ENCODE measurements at places on chromosomes 6 and 20.
A peak's percentile ranks its signal among the peaks of the same experiment; 100 is the strongest.

DNA sequence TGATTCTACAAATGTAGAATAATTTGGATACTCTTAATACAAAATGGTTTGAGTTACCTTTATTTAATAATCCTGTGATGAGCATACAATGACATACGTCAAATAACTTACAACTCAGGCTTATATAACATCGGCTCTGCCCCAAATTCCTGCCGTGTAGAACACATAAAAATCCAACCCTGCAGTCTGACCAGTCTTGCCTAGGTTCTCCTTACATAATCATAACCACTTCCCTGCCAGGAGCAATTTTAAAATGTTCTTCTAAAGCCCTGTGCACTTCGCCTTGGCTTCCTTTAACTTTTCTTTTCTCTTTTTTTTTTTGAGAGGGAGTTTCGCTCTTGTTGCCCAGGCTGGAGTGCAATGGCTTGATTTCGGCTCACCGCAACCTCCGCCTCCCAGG, 16.2 kb upstream of the IER3 start:
- DNase-seq: no peak

- no peak for DNase-seq
Measured at GRCh38 chr6:25886066-25886465, 12.0 kb upstream of the SLC17A3 start.

DNA sequence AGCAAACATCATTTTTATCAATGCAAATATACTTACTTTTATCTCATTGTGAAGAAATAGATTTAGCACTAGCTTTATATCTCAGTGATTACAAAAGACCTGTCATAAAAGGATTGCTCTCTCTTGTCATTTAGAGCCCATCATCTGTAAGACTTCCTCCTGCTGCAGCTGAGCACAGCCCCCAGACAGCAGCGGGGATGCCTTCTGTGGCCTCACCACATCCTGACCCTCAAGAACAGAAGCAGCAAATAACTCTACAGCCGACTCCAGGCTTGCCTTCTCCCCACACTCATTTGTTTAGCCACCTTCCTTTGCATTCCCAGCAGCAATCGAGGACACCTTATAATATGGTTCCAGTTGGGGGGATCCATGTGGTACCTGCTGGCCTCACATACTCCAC, 127.0 kb upstream of the EDN1 start:
- DNase-seq: peak; percentile 33

DNA sequence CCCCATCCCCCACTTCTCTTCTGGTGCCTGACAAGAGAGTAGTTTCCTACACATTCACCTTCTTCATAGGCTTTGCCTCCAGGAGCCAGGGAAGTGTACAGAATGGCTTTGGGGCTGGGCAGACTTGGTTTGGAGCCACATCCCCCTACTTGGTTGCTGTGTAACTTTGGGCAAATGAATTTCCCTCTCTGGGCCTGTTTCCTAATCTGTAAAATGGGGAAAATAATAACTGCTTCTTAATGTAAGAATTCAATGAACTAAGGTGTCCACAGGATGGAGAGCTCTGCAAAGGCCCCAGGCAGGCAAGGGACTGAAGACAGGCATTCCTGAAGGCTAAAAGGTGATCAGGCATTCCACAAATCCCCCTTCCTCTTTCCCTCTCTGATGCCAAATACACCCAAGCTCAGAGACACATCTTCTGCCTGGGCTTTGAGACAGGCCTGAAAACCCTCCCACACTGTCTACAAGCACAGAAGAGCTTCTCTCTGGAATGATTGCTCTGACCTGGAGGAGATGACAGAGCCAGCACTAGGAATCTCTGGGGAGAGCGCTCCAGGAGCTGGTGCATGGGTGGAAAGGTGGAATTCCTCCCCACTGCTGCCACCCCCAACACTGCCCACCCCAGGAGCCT, 6.9 kb upstream of the C20orf203 start:
- no peak for DNase-seq

DNA sequence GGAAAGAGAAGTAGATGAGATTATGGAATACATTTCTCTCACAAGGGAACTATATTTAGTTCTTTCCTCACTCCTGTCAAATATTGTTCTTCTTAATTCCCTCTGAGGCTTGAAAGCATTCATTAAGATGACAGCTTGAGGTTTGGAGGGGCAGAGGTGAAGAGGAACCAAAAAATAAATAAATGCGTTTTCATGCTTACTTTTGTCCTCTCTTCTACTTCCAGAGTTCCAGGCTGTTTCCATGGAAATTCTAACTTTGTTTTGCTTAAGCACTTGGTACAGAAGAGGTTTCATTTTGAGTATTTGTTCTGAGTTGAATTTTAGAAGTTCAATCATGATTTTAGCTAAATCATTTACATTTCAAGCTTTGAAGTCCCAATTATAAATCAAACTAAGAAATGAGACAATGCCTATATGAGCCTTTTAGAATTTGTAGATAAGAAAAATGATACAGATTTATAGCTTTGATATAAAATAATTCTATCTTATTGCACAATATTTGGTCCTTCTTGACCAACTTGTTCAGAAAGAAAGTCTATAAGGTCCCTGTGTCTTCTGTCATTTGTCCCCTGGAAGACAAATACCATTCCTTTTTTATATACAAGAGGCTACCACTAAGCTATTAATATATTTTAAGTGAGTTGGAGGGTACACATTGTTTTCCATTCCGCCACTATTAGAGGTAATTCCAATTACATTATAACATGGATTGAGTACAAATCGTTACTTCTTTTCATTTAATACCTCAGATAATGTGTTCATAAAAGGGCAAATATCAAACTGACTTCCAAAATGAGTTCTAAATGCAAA, 16.3 kb downstream of the RBM24 start:
- DNase-seq: no peak

DNA sequence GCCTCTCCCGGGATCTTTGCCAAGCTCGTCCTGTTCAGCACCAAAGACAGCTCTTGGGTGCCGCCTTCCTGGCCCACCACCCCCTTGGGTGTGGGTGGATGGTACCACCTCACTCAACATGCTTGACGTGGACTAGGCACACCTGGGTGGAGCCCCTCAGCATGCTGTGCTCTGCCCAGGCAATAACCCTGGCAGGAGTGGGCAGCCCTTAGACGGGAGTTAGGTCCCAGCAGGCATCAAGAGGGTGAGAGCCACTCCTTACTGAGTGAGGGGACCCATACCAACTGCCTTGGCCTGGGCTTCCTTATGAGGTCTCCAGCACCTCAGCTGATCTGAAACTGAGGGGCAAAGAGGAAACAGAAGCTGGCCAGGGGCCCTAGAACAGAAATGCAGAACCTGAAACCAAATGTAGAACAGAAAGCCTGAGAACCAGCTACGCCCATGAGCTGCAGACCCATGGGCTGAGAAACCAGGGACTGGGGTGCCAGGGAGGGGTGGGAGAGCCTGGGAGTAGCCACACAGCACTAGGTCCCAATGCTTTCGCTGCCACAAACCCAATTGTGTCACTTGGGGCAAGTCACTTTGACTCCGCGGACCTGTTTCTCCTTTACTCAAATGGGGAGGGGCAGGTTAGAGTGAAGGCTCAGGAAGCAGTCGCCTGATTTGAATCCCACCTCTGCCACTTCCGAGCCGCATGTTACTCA, 2.0 kb downstream of the FGD2 start:
- no peak for DNase-seq

- DNase-seq: peak; percentile 45
Measured at GRCh38 chr6:159077123-159077522, 32.3 kb upstream of the TAGAP start.

GRCh38 chr6:33052627-33053026, 20.8 kb downstream of the HLA-DPA1 start:
- no peak for DNase-seq

DNA sequence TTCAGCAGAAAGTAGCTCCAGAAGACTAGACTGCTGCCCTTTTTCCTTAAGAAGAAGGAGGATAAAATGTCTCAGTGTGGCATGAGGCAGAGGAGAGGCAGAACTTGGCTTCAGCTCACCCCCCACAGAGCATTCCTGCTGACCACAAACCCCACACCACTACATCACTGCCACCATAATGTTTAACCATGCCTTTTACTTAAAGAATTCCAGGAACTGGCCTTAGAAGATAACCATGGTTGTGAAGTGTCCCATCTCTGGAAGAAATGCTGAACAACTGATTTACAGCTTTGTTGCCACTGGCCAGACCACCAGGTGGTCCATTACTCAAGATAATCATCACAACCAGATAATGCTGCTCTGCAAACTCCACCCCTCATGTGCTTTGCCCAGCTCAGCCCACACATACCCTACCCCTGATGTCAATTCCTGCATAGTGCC, 154.1 kb downstream of the CD24 start:
- no peak for DNase-seq

DNA sequence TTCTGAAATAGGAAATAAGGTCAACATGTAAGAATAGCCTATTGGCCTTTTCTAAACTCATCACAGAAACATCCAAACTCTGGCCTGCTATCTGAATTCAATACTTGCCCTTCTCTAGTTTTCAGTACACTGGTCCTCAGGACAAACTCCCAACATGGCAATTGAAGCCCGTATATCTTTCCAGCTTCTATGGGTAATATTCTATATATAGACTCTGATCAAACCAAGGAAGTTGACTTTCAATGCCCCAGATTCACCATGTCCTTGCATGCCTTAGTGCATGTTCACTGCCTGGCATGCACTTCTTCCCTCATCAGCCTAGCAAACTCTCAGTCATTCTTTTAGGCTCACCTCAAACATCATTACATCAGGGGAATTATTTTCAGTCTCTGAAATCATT, 73.2 kb downstream of the RSPO3 start:
- no peak for DNase-seq

DNA sequence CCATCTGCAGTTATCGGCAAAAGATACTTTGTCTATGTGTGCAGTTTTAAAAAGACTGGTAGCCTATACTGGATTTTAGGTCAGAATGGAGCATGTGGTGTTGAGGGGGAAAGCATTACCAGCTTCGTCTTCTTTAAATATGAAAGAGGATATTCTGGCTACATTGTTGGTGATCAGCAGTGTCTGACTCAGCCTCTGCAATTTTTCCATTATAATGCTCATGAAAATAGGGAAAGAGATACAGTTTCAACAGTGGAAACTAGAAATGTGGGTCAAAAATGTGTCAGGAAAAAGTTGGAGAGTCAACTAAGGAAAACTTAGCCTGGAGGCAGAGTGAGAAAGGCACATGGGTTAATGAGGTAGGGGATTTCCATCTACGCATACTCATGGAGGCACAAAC, 45.2 kb downstream of the HDGFL1 start:
- no peak for DNase-seq

DNA sequence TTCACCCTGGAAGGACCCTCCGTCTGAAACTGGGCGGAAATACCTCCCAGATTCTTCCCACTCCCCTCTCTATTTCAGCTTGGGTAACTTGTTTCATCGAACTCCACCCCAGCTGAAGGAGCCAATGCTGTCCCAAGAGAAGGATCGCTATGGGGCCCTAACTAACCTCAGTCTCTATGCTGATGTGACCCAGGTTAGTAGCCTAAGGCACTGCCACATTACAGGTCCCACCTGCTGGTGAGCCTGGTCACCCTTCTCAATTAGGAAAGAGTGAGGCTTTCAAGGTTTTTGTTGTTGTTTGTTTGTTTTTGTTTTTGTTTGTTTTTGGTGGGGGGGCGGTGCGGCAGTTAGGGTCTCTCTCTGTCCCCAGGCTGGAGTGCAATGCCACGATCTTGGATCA, 168.4 kb downstream of the OR2B2 start:
- no peak for DNase-seq

DNA sequence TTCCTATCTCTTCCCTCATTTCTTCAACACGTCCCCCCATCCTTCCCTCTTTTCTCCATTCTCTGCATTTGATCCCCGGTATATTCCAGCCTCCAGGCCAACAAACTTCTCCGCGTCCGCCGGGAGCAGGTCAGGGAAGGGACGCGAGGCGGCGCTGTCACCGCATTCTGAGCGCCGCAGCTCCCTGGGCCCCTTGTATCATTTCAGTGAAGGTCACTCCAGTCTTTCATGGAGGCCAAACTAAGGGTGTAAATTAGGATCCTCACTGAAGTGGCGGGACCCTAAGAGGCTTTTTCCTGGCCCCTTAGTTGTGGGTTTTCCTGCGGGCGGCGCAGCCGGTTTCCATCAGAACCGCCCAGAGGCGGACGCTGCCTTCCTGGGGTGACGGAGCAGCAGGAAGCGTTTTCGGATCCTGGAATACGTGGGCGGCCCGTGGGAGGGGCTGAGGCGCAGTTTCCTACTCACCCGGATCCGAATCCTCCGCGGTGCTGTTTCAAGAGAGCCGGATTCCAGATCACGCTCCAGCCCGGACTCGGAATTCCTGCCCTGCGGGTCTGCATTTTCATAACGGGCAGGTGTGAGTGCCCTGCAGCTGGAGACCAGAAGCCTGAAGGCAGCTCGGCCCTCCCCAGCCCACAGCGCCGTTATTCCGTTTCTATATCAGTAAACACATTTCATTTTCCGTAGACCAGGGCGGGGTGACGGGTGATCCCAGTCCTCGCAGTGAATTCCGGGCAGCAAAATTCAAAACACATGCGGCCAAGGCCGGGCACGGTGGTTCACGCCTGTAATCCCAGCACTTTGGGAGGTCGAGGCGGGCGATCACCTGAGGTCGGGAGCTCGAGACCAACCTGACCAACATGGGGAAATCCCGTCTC, 3.6 kb upstream of the MICA start:
- DNase-seq: peak; percentile 33

GRCh38 chr6:12576389-12576788, 140.2 kb upstream of the PHACTR1 start:
- DNase-seq: no peak

- no peak for DNase-seq
Measured at GRCh38 chr20:36181934-36182603, 27.5 kb downstream of the EPB41L1 start.

DNA sequence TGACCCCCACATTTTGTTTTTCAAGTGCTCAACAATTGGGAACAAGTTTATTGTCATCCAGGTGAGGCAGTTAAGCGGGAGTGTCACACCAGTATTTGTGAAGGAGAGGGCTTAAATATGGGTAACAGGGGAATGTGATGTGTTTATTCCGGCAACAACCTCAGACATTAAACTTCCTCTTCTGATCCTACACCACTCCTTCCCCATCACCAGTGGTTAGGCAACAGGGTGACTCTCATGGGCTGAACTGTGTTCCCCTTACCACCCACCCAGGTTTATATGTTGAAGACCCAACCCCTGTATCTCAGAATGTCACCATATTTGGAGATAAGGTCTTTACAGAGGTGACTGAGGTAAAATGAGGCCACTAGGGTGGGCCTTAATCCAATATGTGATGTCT, 52.1 kb upstream of the RNF182 start:
- DNase-seq: no peak

DNA sequence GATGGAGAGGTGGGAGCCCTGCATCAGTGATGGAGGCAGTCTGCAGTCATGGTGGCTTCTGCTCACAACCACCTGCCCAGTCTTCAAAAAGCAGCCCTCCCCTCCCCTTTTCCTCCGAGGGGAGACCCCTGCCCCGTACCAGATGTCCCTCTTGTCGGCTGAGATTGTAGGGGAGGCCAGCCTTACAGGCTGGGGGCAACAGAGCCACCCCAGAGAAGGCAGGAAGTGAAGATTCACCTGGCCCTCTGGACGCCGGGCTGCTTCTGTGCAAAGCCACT, 4.5 kb downstream of the TNFRSF6B start:
- DNase-seq: no peak

GRCh38 chr6:15631432-15631831, 31.4 kb downstream of the DTNBP1 start:
- no peak for DNase-seq

All from stimulated activated CD8-positive, alpha-beta memory T cell treated with anti-CD3 and anti-CD28 coated beads, Interleukin-12 subunit alpha, Interleukin-12 subunit beta, amount 100 ng/mL, for 1 hour (primary cell).